Kasumi-1 (cell line): ENCODE measurements at places on chromosomes 16 and 17.

GRCh38 chr17:41404024-41404671 lies 6.7 kb upstream of the KRT31 start:
- DNase-seq, result no peak

- peak; percentile 22 for DNase-seq
These were observed at the start of gene LGALS3BP for GRCh38 chr17:78979780-78980623. LGALS3BP (minus strand) TSS chr17:78979923; CDS start chr17:78977191, 2,732 bp downstream.

GRCh38 chr17:59329176-59330052 lies 2.0 kb upstream of the YPEL2 start:
- peak; percentile 85 for DNase-seq

DNA sequence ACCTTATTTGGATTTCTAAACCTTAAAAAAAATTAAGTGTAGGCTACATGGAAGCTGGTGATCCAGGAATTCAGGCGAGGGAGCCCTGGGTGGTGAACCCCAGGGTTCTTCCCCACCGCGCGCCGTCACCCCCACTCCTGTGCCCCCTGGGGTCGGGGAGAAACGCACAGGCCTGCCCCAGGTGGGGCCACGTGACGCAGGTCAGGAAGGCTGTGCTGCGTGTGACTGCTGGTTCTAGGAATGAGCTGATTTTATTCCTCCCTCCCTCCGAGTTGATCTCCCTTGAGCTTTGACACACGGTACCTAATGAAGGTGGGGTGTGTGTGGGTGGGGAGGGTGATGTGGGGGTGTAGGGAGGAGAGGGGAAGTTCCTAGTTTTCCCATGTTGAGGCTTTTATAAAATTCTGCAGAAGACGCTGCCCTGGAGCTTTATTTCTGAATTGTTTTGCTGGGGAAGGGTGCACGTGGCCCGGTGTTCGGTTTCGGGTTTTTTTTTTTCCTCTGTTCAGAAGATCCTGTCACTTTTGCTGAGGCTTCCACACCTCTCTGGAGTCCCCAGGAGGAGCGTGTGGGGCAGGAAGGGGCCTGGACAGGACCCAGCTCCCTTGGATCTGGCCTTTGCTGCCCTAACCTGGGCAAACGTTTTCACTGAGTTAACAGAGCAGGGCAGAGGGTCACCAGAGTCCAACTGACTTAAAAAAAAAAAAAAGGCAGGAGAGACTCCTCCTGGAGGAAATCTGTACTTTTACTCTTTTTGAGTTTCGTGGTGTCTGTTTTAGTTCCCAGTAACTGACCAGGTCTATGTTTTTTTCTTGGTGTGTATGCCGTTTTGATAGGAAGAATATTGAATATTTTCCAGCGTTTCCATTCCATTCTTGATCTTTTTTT lies 55.8 kb upstream of the GSE1 start:
- peak; percentile 30 for DNase-seq

GRCh38 chr16:16909126-16909525 lies 530.2 kb downstream of the NPIPA7 start:
- no peak for DNase-seq

GRCh38 chr16:81582655-81583441 lies 138.2 kb downstream of the CMIP start:
- DNase-seq, result no peak

- no peak for DNase-seq
These were observed 43.6 kb upstream of the MMP2 start for GRCh38 chr16:55435387-55435786.

DNA sequence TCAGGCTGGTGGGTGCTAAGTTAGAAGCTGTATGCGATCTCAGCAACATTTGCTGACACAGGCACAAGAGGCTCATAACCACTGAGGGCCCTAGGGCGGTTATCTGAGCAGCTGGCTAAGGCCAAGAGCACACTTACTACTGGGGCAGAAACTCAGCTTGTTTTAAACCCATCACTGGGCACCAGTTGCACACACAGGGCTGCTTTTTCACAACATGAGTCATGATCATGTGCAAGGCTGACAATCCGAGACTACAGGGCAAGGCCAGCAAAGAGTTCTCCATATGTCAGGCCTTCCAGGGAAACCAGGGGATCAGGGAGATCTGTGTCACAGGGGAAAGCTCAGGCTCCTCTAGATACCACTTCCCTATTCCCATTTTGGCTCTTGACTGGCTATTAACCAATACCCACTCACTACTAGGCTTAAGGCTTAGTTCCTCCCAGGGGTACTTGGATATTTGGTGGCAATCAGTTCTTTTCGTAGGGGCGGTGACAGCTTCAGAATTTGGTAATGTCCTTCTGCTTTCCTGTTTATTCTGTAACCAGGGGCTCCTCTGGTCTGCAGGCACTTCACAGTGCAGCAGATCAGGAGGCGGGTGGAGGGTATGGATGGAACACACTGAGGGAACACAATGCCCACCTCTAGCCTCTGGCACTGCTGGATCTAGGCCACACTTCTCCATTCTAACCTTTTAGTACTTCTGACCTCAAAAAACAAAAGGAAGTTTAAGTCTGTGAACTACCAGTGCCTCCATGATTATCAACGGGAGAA lies 44.9 kb upstream of the ERN1 start:
- DNase-seq, result peak; percentile 76

DNA sequence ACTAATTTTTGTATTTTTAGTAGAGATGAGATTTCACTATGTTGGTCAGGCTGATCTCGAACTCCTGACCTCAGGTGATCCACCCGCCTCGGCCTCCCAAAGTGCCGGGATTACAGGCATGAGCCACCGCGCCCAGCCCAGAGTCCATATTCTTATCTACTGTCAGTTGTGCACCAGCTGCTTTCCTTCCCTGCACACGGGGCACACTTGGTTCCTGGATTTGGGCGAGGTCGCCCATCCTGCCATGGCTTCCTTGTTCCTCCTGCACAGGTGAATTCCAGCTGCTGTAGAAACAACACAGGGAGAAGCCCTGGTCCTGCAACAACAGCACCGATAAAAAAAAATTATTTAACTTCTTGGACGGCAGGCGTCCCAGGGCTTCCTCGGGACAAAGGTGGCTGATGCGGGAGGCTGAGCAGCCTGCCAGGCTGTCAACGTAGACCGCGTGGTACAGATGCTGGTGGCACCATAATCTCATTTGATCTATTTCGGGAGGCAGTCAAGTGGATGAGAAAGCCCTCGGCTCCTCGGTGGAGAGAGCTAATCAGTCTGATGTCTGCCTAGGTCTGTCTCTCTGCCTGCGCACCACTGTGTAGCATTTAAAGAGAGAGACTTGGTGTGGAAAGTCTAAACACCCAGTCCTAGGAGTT lies 19.1 kb downstream of the RGS9 start:
- no peak for DNase-seq

DNA sequence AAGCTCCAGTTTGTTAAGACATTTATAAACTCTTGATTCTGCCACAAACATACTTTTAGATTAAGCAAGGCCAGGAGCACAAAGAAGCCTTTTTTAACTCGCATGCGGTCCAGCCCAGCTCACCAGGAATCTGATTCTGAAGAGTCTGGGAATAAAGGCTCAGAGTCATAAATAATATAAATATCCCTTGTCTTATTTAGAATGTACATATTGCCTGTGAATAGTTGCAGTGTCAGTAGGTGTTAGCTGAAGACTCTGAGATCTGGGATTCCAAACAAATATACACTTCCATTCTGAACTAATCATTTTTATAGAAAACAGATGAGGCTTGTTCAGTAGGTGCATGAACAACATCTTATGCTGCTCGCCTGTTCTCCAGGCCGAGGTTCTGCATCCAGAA lies 59.1 kb upstream of the ELAC2 start:
- no peak for DNase-seq

GRCh38 chr16:88799569-88800276 lies 3.9 kb upstream of the CDT1 start:
- peak; percentile 96 for DNase-seq
